Right atrium auricular region (tissue), 2 donors: ENCODE measurements at places on chromosomes 16 and 17. TPM values are rescaled to one million over a fixed set of nuclear protein-coding genes. Genes with fewer than 3 reads are reported as not detected.
A peak's percentile ranks its signal among the peaks of the same experiment; 100 is the strongest.

Gene MVD
- total RNA-seq: 21.5 TPM

Gene ITGB4
- 11.1 TPM for total RNA-seq

Gene SLC5A11
- total RNA-seq: not detected

- no peaks in the 10 kb centered on the region for H3K27me3 ChIP-seq
- no peak overlapping the region for H3K27ac ChIP-seq
- no peak overlapping the region for H3K4me3 ChIP-seq
- DNase-seq: no peak
- no peaks in the 10 kb centered on the region for H3K4me1 ChIP-seq
These were observed 116.0 kb downstream of the CLEC16A start for GRCh38 chr16:11060364-11060763.

DNA sequence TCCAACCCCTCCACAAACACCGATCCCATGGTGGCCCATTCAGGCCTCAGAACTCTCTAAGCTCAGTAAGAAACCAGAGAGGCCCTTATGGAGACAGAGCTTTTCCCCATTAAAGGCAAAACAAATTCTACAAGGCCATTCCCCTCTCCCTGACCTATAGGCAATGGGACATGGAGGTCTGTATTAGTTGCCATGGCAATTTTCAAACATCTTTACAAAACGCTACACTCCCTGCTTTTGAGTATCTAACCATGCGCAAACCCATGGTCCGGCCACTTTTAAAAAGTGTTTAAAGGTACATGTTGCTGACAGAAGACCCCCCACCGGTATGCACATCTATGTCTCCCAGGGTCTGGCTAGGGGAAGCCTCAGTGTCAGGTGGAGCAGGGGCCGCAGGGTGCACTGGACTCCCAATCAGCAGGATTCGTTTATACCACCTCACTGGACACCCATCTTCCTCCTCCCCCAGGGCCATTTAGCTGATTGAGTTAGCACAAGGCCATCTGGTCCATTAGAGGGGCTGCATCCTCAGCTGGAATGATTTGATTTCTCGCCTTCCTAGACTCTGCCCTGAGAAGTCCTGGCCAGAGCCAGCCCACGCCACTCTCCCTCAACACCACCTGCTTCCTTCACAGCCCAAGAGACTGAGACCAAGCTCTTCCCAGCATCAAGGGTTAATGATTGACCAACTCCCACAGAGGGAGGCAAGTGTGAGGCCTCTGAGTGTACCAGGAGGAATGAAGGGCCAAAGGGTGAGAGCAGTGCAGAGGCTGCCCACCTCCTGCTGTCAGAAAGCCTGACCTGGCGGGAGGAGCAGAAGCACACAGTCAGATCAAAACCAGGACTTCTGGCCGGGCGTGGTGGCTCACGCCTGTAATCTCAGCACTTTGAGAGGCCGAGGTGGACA is 10.9 kb downstream of the ACLY start:
- no peak overlapping the region for H3K4me3 ChIP-seq
- no peaks in the 10 kb centered on the region for H3K4me1 ChIP-seq
- DNase-seq: no peak
- H3K27ac ChIP-seq: no peak overlapping the region
- no peaks in the 10 kb centered on the region for H3K27me3 ChIP-seq

- H3K27ac ChIP-seq: no peak overlapping the region
- no peak for DNase-seq
- H3K27me3 ChIP-seq: no peaks in the 10 kb centered on the region
- H3K36me3 ChIP-seq: no peaks in the 10 kb centered on the region
- H3K4me3 ChIP-seq: no peak overlapping the region
These were observed 84.4 kb upstream of the NUDT7 start for GRCh38 chr16:77637940-77638339.

GRCh38 chr16:74257061-74257460 is 39.6 kb upstream of the PSMD7 start:
- no peaks in the 10 kb centered on the region for H3K4me1 ChIP-seq
- H3K27me3 ChIP-seq: no peaks in the 10 kb centered on the region
- H3K27ac ChIP-seq: no peak overlapping the region
- no peak overlapping the region for H3K4me3 ChIP-seq

DNA sequence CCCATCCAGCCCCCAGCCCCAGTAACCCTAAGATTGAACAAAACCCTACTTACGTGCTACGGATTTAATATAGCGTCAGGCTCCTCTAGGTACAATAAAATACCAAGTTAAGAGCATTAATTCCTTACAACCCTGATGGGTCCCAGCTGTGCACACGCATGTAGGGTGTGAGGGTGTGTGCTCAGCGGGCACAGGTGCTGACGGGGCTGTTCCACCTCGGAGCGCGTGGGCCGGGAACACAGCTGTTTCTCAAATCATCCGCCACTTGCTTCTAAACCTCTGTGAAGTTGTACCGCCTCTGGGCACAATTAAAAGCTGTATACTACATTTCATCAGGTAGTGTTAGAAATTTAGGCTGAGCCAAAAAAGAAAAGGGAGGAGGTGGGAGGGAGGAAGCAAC is 478.6 kb downstream of the MAF start:
- no peak overlapping the region for H3K4me3 ChIP-seq
- no peaks in the 10 kb centered on the region for H3K36me3 ChIP-seq
- no peaks in the 10 kb centered on the region for H3K27me3 ChIP-seq

DNA sequence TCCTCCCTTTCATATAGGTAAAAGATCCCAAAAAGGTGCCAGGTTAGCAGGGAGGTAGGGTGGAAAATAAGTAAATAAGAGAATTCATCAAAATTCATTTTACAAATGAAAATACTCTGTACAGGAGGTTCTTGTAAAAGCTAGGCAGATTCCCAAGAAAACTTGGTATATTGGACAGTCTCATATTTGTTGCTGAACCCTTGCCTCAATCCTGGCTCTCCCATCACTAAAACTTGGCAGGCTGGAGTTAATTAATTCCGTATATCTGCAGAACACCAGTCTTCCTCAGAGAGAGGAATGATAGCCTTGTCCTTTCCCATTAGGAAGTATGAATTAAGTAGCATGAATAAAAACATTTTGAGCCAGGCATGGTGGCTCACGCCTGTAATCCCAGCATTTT is 66.2 kb upstream of the MTMR4 start:
- DNase-seq: no peak
- no peaks in the 10 kb centered on the region for H3K4me1 ChIP-seq
- no peak overlapping the region for H3K4me3 ChIP-seq
- H3K27me3 ChIP-seq: no peaks in the 10 kb centered on the region

DNA sequence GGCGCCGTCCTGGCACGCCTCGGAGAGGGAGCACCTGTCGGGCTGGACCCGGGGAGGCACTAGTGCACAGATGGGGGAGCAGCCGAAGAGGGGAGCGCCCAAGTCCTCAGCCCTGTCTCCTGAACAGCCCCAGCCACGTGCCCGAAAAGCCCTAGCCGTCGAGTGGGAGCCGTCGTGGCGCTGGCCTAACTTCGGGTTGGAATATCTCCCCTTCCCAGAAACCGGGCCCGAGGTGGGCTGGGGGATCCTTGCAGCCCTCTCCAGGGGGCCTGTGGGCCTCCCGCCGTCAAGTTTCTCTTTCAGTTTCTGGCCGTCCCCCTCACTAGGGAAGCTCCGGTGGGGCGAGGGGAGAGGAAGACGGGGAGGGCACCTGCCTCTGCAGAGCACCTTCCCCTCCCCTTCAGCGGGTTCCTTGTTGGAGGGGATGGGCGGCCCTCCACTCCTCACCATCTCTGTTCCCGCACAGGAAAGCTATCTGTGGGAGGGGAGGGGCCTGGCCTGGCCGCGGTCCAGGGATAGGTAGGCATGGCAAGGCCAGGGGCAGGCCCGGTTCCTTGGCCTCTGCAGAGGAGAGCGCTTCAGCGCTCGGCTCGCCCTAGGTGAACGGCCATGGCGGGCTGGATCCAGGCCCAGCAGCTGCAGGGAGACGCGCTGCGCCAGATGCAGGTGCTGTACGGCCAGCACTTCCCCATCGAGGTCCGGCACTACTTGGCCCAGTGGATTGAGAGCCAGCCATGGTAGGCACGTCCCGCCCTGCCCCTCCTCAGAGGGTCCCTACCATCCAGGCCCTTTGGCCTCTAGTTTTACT is 709 bp downstream of the STAT5A start:
- no peaks in the 10 kb centered on the region for H3K4me1 ChIP-seq
- peak overlapping the region; percentile 58 for H3K4me3 ChIP-seq
- DNase-seq: no peak

- no peaks in the 10 kb centered on the region for H3K36me3 ChIP-seq
- peaks cover 5% of the 10 kb centered on the region for H3K4me1 ChIP-seq
- H3K4me3 ChIP-seq: no peak overlapping the region
- no peak for DNase-seq
- H3K27ac ChIP-seq: no peak overlapping the region
- no peaks in the 10 kb centered on the region for H3K27me3 ChIP-seq
These were observed 4.2 kb downstream of the CCDC42 start for GRCh38 chr17:8740486-8740885.

GRCh38 chr16:88665148-88665547 is 2.3 kb upstream of the MVD start:
- H3K36me3 ChIP-seq: no peaks in the 10 kb centered on the region
- peaks cover 20% of the 10 kb centered on the region for H3K4me1 ChIP-seq
- H3K4me3 ChIP-seq: no peak overlapping the region

DNA sequence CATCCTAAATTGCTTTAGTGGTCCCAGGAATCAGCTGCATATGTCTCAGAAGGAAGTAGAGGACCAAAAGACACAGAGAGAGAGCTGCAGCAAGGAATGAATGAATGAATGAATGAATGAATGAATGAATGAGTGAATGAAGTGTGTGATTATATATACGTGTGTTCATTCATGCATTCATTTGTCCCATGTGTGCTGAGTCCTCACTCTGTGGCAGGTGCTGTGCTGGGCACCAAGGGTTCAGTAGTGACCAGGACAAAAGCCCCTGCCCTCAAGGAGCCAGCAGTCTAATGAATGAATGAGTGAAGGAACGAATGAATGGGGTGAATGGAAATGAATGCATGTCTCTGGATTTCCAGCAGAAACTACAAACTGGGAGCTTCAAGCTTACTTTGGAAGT is 9.4 kb downstream of the CNGB1 start:
- H3K27ac ChIP-seq: no peak overlapping the region
- H3K27me3 ChIP-seq: no peaks in the 10 kb centered on the region
- H3K4me3 ChIP-seq: no peak overlapping the region
- no peaks in the 10 kb centered on the region for H3K36me3 ChIP-seq

DNA sequence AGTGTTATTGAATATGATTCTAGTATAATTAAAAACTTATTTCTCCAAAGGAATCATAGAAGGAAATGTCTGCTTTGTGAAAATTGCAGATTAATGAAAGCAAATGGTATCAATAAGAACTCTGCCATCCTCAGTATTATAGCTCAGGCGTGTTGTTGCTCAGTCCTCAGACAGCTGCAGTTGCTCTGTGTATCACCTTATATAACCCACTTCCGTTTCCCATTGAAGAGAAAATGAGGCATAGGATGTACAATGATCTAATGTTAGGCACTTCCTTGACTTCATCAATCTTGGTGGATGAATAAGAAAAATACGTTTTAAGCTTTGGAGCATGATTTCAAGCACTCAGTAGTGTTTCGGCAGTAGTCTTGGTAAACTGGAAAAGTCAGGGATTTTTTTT is 14.1 kb downstream of the MFSD11 start:
- H3K4me3 ChIP-seq: no peak overlapping the region
- H3K36me3 ChIP-seq: peaks cover 27% of the 10 kb centered on the region
- peak overlapping the region; percentile 31 for H3K27ac ChIP-seq
- no peaks in the 10 kb centered on the region for H3K27me3 ChIP-seq
